ENCODE measurements at places on chromosomes 2 and 18.

DNA sequence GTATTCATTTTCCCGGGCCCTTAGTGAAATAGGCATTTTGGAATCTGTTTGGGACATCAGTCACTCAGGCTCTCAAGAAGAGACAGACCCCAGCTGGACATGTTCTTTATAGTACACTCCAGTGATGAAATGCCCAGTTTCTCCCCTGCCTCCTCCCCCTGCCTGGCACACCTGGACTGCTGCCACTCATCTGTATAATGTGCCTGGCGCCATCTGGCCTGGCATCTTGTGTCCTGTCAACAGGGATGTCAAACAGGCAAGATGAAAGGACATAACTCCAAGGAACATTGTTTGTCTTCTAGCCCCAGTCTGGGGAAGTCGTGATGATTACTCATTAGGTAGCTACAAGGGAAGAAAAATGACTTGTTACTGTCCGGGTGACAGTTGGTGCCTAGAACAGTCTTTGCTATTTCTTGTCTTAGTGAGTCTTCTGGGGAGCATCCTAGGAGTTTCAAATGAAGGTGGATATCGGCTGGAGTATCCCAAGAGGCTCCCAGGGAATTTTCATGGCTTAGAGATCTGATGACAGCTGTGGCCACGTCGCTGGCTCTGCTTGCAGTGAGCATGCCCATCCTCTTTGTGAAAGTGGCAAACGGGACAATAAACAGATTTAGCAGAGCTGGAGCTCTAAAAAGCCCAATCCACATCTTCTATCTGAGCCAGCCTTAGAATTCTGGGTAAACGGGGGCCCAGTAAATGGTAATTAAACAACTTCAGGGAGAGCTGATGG is 153.6 kb downstream of the ALK start:
- DNase-seq = no peak

GRCh38 chr18:8065284-8065683 is 498.2 kb downstream of the PTPRM start:
- no peak for DNase-seq

- no peak for DNase-seq
These were observed 60.1 kb upstream of the GLI2 start for GRCh38 chr2:120675460-120676130.

- peak; percentile 59 for DNase-seq
These were observed 760.0 kb upstream of the FSHR start for GRCh38 chr2:49914281-49914680.

Data from NCI-H1417 (cell line).